Ascending aorta (tissue), 2 donors: ENCODE measurements at places on chromosomes 11 and 22.
A peak's percentile ranks its signal among the peaks of the same experiment; 100 is the strongest.

DNA sequence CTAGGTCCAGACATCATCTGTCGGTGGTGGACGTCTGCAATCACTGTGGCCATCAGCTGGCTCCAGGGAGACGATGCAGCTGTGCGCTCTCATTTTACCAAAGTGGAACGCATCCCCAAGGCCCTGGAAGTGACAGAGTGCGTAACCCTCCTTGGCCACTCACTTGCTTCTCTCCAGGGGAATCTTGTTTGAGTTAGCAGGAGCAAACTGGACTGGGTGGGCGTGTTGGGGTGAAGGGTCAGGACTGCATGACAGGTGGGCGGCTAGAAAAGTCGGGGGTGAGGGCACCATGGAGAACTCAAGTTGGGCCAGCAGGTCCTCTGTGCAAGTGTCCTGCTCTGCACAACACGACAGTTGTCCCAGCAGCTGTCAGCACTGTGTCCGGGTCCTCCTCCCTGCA lies 16.2 kb downstream of the SHISA8 start:
- no peak for DNase-seq

DNA sequence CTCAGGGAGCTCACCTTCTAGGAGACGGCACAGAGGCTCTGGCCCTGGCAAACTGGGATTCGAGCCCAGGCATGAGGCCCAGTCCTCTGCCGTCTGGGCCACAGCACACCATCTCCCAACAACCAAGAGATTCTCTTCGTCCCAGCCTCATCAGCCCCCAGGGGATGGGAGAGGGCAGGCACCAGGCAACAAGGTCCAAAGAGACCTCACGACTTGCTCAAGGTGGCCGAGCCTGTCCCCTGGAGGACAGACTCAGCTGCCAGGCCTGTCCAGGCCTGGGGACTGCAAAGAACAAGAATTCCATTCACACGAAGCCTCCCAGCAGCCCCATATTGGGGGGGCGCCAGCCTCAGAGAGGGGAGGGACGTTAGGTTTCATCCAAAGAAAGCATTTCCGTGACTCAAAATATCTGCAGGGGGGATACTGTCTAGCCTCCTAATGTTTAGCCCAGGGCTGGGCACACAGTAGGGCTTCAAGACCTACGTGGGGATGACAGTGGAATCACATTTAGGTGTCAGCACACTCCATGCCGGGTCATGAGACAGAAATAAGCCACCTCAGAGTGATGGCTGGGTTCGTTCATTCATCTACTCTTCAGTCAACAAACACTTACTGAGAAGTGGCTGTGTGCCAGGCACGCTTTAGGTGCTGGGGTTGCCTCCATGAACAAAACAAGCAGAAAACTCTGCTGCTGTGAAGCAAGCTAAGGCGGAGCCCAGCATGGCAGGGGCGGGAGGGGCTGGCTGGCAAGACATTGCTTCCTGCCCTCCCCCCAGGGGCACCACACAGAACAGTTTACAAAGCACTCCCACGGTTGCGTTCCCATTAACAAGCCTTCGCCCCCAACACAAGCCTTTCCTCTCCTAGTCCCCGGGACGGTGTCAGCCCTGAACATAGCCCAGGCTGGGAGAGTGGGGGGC lies 1.2 kb downstream of the CARNS1 start:
- DNase-seq = peak; percentile 81

GRCh38 chr11:68632802-68633201 lies 51.5 kb upstream of the GAL start:
- no peak for DNase-seq

DNA sequence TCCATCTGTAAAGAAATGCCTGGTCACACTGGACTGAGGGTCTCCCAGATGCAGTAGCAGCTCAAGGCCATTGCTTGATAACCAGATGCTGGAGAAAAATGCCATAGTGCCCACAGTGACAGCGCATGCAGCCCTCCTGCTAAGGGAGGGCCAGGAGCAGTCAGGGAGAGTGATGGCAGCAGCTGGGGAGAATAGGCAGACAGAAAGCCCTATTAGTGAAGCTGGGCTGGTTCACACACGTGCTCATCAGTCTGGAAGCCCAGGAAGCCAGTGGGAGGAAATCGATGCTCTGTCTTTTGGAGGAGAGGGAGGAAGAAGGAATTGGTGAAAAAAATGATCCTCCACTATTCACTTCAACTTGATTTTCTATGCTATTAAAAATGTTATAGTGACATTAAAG lies 82.9 kb downstream of the OSBP2 start:
- DNase-seq = no peak

DNA sequence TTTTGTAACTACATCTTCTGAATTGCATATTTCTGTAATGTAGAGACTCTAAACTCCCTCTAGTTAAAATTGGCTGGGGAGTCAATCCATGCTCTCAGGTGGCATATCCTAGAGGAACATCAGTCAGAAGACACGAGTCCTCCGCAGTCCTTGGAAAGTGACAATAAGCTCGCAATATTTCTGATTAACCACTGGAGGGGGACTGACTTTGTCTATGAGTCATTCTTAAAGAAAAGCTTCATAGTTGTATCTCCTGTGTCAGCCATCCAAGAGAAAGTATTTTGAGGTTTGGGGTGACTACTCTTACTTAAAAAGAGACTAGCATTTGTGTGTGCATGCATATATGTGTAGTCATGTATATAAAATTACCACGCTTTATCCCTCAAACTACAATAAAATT lies 60.2 kb downstream of the SLN start:
- DNase-seq = no peak

DNA sequence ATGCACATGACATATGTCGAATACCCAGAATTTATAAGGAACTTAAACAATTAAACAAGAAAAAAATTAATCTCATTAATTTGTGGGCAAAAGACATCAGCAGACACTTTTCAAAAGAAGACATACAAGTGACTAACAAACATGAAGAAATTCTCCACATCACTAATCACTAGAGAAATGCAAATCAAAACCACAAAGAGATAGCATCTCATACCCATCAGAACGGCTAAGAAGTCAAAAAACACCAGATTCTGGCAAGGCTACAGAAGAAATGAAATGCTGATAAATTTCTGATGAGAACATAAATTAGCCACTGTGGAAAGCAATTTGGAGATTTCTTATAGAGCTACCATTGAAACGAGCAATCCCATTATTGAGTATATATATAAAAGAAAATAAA lies 210.6 kb upstream of the LUZP2 start:
- DNase-seq = no peak

DNA sequence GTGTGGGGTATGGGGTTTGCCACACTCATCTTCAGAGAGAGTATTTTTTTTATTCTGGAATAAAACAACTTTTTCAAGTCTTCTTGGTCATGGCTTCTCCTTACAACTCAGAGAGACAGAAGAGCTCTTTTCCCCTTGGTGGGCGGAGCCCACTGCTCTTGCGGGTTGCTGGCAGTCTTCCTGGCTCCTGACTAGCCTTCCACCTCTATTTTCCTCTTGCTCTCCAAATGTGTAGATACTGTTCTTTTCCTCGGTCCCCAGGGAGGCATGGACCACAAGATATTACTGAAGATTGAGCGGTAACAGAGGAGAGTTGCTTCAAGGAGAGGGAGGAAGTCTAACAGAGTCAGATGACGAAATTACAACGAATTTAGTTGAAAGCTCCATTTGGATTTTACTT lies 210.6 kb downstream of the NTM start:
- DNase-seq = no peak

GRCh38 chr11:93844568-93844967 lies 5.8 kb downstream of the VSTM5 start:
- DNase-seq = no peak

- DNase-seq = no peak
These were observed 343.5 kb upstream of the LUZP2 start for GRCh38 chr11:24153337-24153736.

DNA sequence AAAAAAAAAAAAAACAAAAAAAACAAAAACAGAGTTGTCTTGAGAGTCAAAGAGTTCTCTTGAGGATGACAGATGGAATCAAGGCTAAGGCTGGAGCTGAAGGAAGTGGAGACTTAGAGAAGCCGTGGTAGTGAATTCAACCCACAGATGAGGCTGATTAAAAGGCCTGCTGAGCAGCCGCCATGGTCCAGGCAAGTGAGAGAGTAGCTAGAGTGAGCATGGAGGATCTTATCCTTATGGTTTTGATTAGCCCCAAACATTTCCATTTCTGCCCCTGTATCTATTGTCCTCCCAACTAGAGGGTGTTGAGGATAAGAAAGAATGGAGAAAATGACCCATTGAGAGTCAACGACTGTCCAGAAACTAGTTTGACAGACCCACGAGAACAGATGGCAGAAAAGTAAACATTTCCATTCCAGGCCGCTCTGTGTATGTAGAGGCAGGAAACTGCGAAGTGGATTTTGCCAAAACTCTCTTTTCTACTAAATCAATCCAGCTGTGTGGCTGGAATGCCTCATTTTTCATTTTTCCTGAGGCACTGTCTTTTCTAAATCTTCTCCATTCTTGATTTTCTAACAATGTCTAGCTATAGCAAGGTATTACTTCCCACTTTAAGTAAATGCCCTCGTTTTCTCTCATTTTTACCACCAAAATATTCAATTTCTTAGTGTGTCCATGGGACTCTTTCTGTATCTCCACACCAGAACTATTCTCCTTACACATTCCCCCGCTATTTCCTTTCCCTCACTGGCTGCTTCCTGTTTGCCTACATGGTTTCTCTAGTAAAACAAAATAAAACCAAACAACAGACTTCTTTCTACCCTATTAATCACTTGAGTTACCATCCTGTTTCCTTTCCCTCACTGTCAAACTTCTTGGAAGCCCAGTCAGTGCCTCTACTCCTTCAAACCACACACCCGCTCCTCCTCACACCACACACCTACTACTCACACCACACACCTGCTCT lies 5.4 kb upstream of the MMP8 start:
- DNase-seq = no peak

GRCh38 chr11:27213232-27213660 lies 149.8 kb downstream of the CCDC34 start:
- DNase-seq = no peak

DNA sequence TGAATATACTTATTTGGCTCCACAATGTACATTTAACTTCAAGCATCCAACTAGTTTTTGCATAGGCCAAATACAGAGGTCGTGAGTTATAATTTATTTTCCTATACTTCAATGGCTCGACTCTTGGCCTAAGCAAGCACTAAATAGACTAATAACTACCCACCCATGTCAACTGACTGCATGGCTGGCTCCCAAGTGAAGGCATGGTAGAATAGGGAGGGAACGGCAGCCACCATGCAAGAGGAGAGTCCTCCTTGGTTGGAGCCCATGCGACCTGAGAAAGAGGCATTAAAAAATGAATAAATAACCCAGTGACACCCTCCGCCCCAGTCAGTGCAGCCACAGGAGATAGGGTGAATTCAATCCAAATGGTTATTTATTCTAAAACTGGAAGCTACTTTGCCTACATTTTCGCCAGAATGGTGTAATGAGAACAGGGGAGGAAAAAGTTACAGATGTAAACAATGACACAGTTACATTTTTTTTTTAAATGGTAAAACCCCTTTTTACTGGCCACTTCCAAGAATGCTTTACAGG lies 4.9 kb downstream of the GNG3 start:
- DNase-seq = no peak

DNA sequence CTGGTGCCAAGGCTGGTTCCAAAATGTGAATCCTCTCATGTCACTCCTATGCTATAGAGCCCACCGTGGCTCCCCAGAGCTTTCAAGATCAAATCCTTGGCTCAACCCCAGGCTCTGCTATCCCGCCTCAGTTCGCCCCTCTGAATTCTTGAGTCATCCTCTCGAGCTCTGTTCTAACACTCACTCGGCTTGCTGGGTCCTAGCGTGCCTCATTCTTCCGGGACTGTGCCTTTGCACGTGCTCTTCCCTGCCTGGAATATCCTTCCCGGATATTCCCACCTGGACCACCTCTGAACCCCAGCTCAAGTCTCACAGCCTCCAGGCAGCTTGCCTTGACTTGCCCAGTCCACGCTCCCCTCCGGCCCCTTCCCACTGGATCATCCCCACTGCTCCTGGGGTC lies 13.0 kb downstream of the KCTD17 start:
- no peak for DNase-seq

DNA sequence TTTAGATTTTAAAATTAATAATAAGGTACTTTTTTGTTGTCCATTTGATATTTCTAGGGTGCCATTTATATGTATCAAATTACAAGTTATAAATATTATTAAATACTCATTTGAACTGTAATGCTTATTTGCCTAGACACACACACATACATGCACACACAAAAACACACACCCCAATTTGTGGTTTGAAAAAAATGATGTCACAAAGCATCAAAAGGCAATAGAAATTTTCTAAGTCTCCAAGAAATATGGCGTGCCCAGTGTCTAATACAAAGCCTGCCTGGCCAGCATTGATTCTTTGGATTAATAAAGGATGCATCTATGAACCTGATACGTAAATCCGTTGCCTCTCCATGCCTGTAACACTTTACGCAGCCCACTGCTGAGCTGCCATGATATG lies 252.8 kb upstream of the BLID start:
- DNase-seq = no peak

GRCh38 chr11:33214767-33215166 lies 42.4 kb upstream of the HIPK3 start:
- no peak for DNase-seq

- peak; percentile 91 for DNase-seq
These were observed 572 bp upstream of the APLP2 start for GRCh38 chr11:130068986-130069658.

DNA sequence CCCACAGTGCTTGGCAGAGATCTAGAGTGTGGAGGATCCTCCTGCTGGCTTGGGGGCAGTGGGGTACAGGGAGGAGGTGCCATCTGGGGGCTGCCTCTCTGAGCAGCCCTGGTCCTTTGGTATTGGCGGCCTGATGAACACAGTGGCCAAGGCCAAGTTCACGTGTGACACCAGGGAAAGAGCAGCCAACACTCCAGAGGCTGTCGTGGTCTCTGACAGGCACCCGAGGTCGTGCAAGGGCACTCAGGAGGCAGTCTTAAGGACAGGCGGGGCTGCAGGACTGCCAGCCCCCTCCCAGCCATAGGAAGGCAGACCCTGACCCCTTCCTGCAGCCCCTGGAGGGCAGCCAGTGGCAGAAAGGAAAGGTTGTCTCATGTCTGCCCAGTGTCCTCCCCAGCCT lies 30.7 kb downstream of the PHF21B start:
- no peak for DNase-seq

- peak; percentile 46 for DNase-seq
These were observed 11.1 kb upstream of the TAB1 start for GRCh38 chr22:39388261-39389011.

DNA sequence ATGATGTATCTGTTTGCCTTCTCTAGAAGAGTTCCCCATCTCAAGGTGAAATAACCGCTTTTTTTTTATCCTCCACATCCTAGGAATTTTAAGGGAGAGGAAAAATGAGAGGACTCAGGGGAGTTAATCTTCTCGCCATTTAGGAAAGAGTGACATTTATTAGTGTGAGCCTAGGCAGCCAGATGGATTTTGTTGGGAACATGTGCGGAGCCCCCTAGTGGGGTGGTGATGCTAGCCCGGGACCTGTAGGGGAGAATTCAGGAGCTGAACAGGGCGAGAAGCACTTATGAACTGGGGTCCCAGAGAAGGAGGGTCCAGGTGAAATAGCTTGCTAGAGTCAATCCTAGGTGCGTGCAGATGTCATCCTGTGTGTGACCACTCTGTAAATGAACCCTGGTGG lies 10.7 kb downstream of the IL17RA start:
- no peak for DNase-seq

- DNase-seq = no peak
These were observed 89.8 kb downstream of the RTL6 start for GRCh38 chr22:44407987-44408828.

- DNase-seq = no peak
These were observed 134.7 kb downstream of the JRKL start for GRCh38 chr11:96524475-96524874.
